ENCODE measurements at places on chromosomes 3 and 15.

DNA sequence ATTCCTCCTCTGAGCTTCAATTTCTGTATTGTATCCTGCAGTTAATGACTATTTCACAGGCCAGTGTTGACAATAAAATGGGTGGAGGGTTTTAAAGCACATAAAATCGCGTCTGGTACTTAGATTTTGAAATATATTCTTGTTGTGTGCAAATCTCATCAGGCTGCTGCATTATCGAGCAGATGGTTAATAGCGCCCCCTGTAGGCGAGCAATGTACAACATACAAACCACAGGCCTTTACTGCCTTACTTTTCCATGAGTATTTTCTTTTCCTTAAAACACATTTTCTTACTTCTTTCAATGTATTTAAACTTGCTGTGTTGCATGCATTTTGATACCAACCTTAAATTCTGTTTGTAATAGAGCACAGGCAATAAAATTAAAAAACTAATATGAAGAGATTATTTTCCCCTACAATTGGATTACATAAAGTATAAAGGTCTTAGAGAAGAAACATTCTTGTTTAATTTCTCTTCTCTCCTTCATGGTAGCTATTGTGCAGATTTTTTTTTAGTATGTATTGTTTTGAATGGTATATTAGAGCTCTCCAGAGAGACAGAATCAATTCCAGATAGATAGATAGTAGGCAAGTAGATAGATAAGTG is 608.4 kb downstream of the CADM2 start:
- no peak for DNase-seq

DNA sequence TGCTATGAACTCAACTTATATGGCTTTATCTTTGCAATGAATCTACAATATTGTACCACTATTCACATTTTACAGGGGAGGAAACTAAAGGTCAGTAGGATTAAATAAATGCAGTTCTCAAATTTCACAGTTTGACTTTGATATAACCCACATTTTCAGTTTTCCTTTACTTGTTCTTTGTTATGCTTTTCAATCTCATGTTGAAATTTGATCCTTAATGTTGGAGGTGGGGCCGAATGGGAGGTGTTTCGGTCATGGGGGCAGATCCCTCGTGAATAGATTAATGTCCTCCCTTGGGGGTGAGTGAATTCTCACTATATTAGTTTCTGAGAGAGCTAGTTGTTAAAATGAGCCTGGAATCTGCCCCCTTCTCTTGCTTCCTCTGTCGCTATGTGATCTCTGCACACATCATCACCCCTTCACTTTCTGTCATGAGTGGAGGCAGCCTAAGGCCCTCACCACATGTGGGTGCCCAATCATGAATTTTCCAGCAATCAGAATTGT is 44.7 kb downstream of the CD200 start:
- no peak for DNase-seq

GRCh38 chr3:59254976-59255375 is 205.2 kb upstream of the CFAP20DC start:
- no peak for DNase-seq

DNA sequence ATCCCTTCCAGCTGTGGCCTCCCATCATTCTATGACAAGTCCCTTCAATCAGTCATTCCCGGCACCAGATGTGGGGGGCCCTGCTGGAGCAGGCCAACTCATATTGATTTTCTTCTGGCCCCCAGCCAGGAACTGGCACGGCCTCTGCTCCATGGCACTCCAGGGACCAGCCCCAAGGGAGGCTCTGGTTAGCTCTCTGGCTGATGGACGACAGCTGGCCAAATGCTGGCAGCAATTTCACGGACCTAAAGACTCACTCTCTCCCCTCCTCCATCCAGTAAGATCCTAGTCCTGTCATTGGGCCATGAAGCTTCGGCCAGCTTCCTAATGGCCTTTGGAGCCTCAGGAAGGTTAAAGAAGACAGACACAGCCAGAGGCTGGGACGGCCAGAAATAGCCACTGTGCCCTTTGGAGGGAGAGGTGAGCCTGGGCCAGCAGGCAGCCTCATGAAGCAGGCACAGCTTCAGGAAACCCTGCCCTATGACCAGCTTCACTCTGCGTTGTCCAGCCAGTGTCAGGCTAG is 131.0 kb downstream of the MEX3B start:
- DNase-seq = no peak

GRCh38 chr3:84789961-84790360 is 168.8 kb upstream of the CADM2 start:
- no peak for DNase-seq

DNA sequence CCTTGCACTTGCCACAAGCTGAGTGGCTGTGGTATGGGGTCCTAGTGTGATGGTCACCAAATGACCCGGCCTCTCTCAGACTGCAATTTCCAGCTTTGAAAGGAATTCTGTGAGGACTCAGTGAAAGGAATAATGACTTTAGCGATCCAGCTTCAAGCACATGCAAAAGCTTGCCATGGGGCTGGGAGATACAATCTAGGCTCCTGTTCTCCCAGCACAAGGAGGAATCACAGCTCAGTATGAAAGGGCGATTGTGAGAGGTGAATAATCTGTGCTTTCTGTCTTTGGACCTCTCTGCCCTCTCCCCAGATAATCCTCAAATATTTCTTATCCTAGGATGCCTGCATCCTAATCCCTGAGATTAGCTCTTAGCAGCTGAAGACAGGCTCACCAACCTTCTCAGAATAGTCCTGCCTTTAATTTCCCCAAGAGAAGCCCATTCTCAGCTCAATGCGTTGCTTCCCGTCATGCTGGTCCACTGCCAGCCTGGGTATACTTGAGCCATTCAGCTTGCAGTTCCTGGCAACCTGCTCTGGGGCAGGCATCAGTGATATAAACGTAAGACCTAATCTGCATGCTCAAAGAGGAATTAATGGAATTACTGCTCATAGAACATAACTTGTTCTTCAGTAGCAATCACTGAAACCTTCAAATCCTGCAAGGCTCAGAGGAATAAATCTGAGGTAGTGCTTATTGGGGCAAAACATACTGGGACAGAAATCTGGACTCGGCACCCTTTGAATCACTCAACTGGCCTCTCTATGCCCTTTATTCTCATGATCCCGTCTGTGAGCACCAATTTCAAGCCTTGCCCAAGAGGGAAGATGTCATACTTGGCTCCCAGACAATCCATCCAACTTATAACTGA is 15.1 kb downstream of the TLNRD1 start:
- no peak for DNase-seq

GRCh38 chr3:74789111-74789510 is 174.7 kb upstream of the CNTN3 start:
- no peak for DNase-seq

GRCh38 chr3:57910990-57911389 is 97.2 kb upstream of the FLNB start:
- no peak for DNase-seq

GRCh38 chr3:10395671-10396070 is 74.8 kb upstream of the SEC13 start:
- DNase-seq = no peak

- no peak for DNase-seq
Observed at GRCh38 chr3:52281981-52282801, 3.7 kb upstream of the WDR82 start.

GRCh38 chr15:63517628-63518027 is 13.2 kb downstream of the USP3 start:
- no peak for DNase-seq

- no peak for DNase-seq
Observed at GRCh38 chr15:96625256-96625655, 294.8 kb downstream of the NR2F2 start.

DNA sequence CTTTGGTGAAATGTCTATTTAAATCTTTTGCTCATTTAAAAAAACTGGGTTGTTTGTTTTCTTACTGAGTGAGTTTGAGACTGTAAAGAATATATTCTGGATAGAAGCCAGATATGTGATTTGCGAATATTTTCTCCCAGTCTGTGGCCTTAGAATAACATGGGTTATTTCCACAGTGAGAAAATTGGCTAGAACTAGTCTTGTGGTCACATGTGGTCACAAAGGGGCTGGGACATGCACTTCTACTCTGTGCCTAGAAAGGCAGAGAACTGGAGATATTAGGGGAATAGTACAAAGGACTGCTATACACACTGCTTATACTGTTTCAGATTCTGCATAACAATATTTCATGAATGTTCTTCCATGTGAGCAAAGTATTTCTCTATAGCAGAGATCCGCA is 79.9 kb upstream of the RGMA start:
- no peak for DNase-seq

DNA sequence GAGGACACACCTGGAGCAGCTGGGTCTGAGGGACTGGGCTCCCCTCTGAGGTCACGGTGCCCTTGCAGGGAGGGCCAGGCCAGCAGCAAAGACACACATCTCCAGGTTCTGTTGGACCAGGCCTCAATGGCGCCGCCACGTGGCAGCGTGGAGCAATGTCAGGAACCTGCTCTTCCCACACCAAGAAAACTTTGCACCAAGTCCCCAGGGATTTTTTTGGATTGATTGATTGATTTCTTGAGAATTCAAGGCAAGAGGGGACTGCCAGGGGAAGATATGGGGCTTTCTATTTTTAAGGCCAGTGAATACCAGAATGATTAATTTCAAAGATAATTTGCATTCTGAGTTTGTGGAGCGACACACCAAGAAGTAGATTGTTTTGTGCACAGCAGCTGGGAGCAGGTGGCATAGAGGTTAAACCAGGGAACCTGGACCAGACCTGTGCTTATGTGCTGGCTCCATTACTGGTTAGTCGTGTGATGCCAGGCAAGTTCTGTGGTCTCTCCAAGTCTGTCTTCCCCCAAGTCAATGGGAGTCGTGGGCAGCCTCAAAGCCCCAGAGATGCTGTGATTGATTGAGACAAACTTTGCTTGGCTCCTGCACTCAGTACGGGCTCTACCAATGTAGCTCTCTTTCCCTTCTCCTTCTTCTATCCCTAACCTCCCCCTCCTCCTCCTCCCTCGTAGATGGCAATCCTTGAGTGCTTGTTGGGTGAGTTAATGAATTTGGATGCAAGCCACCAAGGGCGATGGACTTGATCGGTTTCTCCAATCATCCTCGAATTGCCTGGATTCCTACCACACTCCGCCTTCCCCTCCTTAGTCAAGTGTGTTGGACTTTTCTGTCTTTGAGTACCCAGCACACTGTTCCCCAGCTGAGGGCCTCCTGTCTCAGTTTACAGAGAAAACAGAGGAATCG is 96.2 kb upstream of the TRPM1 start:
- DNase-seq = no peak

GRCh38 chr3:115975796-115976195 is 352.5 kb downstream of the GAP43 start:
- no peak for DNase-seq

DNA sequence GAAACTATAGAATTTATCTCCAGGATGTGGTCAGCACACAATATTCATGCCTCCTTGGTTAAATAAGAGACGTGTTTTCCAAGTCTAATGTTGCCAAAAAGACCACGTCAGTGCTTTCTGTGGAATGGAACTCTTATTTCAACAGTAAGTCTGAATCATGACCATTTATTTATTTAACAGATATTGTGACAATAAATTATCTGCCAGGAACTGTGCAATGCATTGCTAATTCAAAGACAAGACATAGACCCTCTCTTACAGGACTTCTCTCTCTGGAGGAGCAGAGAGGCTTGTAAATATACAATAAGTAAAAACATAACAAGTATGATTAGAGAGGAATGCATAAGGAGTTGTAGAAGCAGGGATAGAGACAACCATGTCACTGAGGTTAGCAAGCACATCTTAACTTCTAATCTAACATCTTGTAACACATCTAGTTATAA is 227.5 kb downstream of the DTWD1 start:
- DNase-seq = no peak

DNA sequence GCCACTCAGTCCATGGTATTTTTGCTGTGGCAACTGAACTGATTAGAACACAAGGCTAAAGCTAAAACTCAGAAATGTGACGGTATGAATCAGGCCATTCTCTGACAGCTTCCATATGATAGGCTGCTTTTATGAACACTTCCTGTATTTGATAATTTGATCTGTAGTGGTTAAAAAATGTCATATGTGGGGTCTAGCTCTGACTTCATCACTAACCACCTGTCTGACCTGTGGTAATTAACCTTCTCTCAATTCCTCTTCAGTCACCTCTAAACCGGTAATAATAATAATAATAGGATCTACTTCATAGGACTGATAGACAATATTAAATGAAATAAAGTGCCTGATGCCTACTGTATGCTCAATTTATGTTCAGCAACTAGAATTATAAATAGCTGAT is 223.2 kb downstream of the MBNL1 start:
- no peak for DNase-seq

GRCh38 chr3:196654735-196655090 is 15.2 kb downstream of the NRROS start:
- DNase-seq = no peak

All from ascending aorta (tissue), 2 donors.